NCI-H2171 (cell line): ENCODE measurements at places on chromosomes 16 and 17.

- DNase-seq: no peak
Observed at GRCh38 chr17:7747635-7748071, 30.1 kb downstream of the DNAH2 start.

DNA sequence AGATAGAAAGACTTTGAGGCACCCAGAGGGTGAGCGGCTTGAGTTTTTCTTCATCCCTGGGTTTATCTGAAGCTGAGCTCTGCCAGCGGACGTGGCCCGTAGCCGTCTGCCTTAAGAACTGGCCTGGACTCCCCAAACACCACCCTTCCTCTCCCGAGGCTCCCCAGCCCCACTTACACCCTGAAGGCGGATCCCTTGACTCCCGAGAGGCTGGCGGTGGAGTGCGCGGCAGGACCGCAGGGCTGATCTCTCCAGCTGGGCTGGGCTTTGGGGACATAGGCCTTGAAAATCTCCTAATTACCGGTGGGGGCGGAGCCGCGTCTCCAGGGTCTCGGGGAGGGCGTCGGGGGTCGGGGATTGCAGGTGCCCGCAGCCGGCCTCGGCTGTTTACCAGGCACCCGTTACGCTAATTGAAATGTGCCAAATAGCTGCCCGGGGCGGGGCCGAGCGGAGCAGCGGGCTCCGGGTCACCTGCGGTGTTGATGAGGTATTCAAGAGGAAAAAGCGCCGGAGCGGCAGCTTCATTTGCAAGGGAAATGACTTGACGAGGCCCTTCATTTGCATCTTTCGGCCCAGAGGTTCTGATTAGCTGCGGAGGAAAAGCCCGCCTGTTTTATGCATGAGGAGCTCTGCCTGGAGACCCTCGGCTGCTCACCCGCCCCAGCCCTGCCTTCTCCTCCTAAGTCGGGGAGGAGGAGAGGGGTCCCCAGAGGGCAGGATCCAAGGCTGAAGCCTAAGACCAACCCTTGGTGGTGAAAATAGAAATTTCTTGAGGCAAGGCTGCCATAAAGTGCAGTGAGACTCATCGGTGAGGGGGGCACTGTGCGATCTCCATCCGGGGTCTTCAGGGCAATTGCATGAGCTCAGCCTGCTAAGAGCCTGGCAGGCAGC is 100.7 kb downstream of the MGAT5B start:
- peak; percentile 88 for DNase-seq

DNA sequence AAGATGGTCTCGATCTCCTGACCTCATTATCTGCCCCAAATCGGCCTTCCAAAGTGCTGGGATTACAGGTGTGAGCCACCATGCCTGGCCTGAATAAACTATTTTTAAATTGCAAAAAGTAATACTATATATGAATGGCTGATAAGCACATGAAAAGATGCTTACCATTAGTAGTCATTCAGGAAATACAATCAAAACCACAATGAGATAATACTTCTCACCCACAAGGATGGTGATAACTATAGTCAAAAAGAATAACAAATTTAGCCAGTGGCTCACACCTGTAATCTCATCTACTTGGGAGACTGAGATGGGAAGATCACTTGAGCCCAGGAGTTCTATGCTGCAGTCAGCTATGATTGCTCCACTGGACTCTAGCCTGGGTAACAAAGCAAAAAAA is 2.4 kb upstream of the TACO1 start:
- DNase-seq: no peak

DNA sequence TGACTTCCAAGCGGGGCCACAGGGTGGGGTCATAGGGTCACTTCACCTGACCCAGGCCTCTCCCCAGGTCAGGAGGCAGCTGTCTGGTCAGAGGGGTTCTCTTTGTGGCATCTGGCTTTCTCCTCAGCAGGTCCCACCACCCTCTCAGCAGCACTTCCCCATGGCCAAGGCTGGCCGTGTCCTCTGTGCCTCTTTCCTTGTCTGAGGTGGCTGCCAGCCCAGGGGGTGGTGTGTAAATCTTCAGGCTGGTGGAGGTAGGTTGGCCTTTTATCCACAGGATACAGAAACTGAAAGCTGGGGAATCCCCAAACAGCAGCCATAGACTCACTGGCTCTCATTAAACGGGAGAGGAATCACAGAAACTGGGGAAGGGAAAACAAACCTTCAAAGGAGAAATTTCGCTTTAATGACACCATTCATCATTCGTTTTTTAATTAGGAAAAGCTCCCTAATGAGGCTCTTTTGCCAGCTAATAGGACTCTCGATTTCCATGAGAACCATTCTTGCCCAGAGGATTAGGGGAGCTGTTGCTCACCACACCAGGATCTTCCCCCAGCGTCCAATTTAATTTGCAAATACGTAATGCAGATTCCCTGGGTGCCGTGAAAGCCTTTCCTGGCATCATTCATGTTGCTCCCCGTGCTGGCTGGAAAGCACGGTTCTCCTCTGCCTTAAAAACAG is 18.0 kb downstream of the C17orf75 start:
- DNase-seq: no peak

- no peak for DNase-seq
Observed at GRCh38 chr16:85536073-85536410, 77.1 kb upstream of the GSE1 start.

DNA sequence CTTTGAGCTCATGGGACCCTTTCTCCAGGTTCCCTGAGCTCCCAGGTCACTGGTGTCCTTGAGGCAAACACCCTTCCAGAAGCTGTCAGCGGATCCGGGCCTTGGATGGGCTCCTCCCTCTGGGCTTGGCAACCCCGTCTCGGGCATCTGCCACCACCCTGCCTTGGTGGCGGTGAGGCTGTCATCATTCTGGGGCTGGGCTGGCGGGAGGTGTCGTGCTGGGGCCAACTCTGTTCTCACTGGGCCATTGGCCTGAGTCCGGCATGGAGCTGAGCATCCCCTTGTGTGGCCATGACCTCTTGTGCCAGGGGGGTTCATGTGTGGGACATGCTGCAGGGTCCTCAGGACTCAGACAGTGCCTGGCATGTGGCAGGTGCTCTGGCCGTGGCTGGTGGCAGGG is 197.6 kb downstream of the LAT start:
- DNase-seq: no peak

- no peak for DNase-seq
Observed at GRCh38 chr16:88454523-88454947, 1.5 kb downstream of the ZFPM1 start.

- no peak for DNase-seq
Observed at GRCh38 chr17:40818343-40818732, 4.1 kb downstream of the KRT10 start.

DNA sequence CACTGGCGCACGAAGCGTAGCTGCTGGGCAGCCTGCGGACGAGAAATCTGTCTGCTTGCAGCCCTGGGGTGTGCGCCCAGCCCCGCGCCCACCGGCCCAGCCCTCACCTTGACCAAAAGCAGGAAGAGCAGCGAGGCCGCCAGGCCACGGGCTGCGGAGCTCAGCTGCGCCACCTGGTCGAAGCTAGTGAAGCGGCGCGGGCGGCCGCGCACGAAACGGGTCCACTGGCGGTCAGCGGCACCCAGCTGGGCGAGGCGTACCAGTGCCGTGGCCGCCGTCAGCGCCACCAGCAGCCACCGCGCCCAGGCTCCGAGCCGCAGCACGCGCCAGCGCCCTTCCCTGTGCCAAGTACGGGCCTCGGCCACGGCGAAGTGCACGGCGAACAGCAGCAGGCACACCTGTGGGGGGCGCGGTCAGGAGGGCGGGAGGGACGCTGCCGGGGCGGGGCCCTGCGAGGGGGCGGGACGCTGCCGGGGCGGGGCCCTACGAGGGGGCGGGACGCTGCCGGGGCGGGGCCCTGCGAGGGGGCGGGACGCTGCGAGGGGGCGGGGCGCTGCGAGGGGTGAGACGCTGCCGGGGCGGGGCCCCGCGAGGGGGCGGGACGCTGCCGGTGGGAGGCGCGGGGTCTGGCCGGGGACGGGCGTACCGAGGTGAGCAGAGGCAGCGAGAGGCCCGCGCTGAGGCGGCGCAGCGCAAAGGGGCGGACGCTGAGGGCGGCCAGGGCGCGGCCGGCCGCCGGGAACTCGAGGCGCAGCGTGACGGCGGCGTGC is 43.2 kb downstream of the TSC2 start:
- DNase-seq: no peak

DNA sequence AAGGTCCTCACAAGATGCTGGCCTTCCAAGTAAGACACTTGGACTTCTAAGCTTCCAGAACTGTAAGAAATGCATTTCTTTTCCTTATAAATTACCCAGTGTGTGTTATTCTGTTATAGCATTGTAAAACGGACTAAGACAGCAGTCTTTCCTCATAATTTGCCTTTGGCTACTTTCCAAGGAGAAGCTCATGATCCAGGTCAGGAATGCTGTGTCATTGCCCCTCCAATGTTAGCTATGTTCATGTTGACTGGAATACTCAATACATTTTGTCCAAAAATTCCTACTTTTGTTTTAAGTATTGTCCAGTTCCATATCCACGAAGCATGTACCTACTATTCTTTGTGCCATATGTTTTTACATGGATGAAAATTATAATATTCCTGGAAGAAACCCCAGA is 234.6 kb downstream of the HS3ST3A1 start:
- DNase-seq: no peak

DNA sequence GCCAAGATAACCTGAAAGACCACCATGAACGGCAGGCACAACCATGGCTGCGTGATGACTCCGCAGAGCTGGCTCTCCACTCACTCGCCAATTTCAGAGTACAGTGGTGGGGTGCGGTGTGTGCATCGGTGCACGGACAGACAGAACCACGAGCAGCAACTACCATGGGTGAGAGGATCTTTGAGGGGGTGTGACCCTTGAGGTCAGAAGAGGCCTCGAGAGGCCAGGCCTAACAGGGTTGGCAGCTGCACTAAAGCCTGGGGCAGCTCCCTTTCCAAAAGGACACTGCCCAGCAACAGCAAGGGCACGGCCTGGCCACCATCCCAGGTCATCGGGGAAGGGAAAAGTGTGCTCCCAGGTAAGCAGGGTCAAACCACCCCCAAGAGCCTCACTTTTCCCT is 1.9 kb upstream of the ECI1 start:
- no peak for DNase-seq

DNA sequence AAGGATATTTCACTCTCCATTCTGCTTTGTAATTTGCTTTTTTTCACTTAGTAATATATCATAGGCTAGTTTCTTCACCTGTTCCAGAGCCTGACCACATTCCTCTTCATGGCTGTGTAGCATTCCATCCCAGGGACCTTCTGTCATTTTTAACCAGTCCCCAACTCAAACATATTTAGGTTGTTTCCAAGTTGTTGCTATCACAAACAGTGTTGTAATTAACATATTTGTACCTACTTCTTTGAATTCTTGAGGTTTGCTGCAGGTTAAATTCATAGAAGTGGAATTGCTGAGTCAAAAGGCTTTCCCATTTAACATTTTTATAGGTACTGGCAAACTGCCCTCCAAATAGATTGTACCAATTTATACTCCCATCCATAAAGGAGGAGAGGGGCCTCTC is 65.1 kb upstream of the MED9 start:
- DNase-seq: no peak
